ENCODE measurements at places on chromosomes 4 and X. TPM values are rescaled to one million over a fixed set of nuclear protein-coding genes. Genes with fewer than 3 reads are reported as not detected.

Gene GTPBP6
- total RNA-seq: 63.4 TPM

DNA sequence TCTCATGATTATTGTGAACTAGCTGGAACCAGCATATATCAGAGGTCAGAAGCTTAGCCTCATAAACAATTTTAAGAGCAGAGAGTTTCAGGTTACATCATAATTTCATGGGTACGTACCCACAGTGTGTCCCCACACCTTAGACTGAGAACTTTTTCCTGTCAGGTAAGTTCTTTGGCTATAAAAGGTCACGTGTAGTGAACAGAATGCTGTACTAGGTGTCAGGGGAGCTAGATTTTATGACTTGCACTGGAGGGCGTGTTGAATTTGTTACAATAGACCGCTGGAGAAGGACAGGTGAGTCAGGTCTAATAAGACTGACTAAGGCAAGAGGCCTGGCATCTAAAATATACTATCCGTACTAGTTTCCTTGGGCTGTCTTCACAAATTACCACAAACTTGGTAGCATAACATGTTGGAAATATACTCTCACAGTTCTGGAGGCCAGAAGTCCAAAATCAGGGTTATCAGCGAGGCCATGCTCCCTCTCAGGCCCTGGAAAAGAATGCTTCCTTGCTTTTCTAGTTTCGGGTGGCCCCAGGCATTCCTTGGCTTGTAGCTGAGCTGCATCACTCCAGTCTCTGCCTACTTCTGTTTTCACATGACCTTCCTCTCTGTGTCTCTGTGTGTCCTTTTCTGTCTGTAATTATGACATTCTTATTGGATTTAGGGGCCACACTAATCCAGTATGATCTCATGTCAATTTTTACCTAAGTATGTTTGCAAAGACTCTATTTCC, 512.0 kb upstream of the NR3C2 start:
- no peak for DNase-seq

GRCh38 chr4:140281828-140282552, 91.5 kb upstream of the SCOC start:
- no peak for DNase-seq

DNA sequence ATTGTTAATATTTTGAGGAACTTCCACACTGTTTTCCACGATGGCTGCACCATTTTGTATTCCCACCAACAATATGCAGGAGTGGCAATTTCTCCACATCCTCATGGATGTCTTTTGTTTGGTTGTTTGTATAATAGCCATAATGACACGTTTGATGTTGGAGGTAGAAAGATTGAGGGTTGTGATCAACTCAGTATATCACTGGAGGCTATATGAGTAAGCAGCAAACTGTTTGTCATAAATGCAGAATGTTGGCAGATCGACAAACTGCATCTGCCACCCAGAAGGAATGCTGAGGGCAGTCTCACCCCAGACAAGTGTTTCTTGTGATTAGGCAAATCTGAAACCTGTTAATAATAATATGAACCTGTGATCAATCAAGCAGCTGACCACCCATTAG, 243.9 kb upstream of the WDFY3 start:
- no peak for DNase-seq

DNA sequence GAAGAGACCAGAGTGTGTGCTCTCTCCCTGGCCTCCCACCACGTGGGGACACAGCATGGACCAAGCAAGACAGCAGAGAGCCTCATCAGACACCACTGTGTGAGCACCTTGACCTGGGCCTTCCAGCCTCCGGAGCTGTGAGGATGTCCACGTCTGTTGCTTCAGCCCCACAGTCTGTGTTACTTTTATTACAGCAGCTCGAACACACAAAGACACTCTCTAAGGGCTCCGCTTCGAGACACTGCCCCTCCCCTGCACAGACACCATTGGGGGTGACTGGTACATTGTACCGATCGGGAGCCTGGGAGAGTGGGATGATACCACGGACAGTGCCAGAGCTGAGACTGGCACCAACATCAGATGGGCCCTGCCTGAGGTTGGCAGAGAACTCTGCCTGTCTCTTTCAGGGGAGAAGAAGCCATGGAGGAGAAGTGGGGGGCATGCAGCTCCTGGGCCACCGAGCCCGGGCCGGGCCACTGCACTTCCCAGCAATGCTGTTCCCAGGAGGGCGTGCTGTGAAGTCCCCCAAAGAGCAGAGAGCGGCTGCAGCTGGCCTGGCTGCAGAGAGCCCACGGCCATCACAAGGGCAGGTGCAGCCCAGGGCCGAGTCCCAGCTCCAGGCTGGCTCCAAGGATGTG, 48.1 kb upstream of the HMX1 start:
- no peak for DNase-seq

All from activated naive CD4-positive, alpha-beta T cell treated with anti-CD3 and anti-CD28 coated beads for 36 hours (primary cell).